ENCODE measurements at places on chromosomes 4 and X.

DNA sequence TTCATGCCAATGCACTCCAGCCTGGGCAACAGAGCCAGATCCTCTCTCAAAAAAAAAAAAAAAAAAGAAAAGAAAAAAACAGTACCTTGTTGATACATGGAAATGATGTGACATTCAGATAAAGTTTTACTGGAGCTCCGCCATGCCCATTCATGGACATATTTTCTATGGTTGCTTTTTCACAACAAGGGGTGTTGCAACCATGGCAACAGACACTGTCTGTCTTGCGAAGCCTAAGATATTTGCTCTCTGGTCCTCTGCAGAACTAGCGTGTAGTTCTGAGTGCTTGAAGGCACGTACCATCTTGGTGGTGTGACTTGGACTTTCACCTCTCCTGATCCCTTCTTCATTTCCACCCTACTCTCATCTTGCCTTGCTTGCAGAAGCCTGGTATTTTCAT lies 53.2 kb downstream of the TBL1X start:
- no peak for DNase-seq

DNA sequence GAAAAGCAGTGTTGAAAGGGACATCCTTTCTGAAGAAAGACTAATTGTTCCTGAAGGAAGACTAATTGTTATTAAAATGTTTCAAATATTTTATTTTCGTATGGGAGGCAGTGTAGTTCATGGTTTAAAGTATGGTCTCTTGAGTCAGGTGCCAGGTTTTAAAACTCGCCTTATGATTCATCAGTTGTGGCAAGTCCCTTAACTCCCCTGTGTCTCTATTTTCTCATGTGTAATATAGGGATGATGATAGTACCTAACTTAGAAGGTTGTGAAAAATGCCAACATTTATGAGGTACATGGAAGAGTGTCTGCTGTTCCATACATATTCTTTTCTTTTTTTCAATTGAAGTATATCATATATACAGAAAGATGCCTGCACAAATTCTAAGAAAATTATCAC lies 414.2 kb upstream of the DIPK2B start:
- DNase-seq, result no peak

DNA sequence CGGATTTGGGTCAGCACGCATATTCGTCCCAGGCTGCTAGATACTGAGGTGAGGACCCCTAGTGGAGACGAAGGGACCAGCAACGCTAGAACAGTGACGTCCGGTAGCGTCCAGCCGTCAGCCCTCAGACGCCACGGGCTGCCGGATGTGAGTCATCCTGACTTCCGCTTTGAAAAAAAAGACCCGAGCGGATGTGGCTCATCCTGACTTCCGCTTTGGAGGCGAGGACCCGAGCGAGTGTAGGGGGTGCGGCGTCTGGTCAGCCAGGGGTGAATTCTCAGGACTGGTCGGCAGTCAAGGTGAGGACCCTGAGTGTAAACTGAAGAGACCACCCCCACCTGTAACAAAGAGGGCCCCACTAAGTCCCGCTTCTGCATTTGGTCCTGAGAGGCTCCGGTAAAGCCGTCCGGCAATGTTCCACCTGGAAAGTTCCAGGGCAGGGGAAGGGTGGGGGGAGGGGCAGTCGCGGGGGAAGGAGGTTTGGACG lies at the start of gene MAGEB2:
Gene MAGEB2 (plus strand): TSS at position 207 of the 487 bp plus-strand sequence. CDS start 3,018 bp downstream, outside the sequence.
- no peak for DNase-seq

DNA sequence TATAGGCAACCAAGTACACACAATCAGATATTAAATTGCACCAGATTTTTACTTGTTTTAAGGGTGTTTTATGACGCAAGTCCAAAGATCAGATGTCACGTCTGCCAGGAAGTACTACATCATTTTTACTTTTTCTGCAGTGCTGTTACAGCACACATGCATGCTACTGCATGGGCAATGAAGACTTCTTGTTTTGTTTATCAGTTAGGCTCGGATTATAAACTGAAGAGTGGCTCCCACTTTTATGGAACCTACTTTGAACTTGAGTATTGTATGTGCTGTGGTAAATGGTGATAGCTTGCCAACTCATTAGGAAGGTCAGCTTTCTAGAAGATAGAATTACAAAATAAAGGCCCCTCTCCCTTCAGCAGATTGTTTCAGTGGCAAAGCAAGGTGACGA lies 131.6 kb downstream of the CEP135 start:
- no peak for DNase-seq

DNA sequence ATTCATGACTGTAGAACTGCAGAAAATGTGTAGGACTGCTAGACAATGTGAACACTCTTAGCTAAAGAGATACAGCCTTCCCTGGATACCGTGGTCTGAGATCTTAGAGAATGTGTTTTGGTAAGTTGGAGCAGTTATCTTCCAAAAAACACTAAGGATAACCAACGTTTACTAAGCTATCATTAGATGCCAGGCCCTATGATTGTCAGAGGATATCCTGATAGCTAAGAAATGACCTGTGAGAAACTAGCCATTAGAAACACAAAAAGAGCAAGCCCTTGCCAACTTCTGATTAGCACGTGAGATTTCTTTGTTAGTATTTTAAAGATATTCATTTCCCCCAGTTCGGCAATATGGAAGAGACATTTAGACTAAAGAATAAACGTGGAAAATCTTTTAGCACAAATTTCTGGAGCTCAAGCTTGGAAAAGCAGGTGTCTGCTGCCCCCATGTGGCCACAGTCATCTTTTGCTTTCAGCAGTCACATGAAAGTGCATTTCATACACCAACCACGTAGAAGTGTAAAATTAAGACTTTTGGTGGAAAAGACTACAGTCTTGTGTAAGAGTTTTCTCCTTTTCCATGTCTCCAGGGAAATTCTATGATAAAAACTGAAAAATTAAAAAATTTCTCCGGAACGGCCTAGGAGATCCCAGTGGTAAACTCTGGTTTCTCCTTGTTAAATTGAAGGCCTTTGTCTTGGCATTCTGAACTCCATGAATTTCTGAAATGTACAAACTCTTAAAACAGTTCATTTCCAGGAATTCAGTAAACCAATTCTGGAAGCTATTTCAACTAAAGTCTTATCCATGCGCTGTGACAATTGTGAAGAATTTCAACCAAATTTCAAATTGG lies 136.4 kb downstream of the ZNF674 start:
- DNase-seq, result no peak

DNA sequence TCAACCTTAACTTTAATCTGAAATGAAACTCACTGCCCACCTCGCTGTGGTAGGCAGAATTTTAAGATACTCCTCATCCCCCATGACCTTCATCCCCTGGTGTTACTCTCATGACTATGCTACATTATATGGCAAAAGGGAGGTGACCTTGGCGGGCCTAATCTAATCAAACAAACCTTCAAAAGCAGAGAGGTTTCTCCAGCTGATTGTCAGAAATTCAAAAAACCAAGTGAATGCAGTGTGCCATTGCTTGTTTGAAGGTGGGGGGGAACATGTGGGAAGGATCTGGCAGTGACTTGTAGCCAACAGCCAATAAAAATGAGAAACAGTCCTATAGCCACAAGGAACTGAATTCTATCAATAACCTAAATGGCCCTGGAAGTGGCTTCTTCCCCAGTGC lies 48.5 kb downstream of the KLHL8 start:
- DNase-seq, result no peak

- no peak for DNase-seq
These were observed 6.6 kb downstream of the FREM3 start for GRCh38 chr4:143693856-143694255.

DNA sequence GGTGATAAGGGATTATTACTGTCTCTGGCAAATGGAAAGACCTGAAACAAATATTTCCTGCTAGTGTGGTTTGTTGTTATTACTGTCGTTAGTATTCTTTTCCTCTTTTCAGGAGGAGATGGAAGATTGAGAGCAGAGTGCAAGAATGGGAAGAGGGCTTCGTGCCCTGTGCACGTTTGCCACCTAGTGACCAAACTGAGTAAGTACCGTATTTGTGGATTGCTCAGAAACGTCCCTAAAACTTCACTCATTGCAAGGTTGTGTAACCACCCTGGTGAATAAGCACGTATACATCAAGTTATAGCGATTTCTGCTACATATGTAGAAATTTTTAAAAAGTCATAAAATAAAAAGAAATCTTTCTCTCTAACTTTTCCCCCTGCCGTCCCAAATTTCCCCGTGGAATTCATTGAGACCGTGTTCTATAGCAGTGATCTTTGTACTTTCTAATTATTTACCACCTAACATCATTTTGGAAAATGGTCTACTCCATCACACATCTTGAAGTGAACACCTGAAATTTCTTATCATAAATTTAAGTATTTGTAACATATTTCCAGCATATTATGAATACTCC lies 24.3 kb downstream of the LINC00632 start:
- no peak for DNase-seq

DNA sequence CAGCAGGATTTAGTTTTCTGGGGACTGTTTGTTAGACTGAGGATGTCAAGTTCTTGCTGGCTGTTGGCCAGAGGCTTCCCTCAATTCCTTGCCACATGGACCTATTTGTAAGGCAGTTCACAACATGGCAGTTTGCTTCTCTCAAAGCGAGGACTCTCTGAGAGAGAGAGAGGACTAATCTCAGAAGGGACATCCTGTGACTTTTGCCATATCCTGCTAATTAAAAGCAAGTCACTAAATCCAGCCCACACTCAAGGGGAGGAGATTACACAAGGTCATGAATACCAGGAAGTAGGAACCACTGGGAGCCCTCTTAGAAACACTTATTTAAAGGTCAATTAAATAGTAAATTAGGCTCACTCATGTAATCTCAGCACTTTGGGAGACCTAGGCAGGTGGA lies 38.2 kb downstream of the PPP1R2C start:
- no peak for DNase-seq

- no peak for DNase-seq
These were observed 40.0 kb downstream of the SEPTIN11 start for GRCh38 chr4:76989391-76990061.

- no peak for DNase-seq
These were observed 57.4 kb downstream of the FAT1 start for GRCh38 chr4:186666252-186666651.

GRCh38 chr4:146335763-146336409 lies 121.5 kb downstream of the REELD1 start:
- DNase-seq, result no peak

DNA sequence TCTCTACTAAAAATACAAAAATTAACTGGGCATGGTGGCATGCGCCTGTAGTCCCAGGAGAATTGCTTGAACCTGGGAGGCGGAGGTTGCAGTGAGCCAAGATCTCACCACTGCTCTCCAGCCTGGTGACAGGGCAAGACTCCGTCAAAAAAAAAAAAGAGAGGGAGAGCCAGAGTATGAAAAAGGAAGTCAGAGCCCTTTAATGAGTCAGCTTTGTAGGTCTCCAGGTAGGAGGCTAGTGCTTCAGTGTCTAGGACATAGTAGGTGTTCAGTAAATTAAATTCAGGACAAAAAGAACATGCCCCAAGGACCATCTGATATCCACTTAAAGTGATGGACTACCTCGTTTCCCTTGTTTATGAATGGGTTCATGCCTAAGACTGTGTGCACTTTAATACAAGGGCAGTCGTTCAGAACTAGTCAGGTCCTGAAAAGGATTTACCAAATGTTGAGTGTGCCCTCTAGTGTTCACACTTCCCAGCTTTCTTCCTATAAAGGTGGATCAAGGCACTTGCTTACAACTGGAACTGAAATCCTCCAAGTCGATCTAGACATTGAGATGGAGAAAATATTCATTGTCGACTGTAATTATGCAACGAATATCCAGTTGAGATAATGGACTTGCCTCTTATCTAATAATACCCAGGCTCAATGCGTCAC lies 29.0 kb downstream of the F9 start:
- DNase-seq, result no peak

GRCh38 chr4:121338518-121338917 lies 42.3 kb downstream of the QRFPR start:
- no peak for DNase-seq

- DNase-seq, result no peak
These were observed 26.2 kb upstream of the CRMP1 start for GRCh38 chr4:5919044-5919443.

DNA sequence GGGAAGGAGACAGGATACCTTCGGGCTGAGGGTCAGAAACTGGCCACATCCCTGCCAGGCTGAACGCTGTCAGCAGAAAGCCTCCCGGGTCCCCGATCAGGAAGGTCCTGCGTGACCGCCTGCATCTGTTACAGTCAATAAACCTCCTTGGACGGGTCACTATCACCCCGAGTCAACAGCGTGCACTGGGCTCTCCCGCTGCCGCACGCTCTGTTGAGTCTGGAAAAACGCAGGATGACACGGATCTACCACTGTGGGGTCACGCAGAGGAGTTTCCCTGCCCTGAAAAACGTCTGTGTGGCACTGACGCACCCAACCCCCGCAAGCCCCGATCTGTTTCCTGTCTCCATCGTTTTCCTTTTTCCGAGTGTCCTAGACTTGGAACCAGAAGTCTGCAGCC lies 12.1 kb downstream of the PPP2R3B start:
- DNase-seq, result no peak

- DNase-seq, result no peak
These were observed 890.2 kb downstream of the FSTL5 start for GRCh38 chr4:161273607-161274006.

- DNase-seq, result no peak
These were observed 161.4 kb upstream of the MAD2L1 start for GRCh38 chr4:120228086-120228485.

DNA sequence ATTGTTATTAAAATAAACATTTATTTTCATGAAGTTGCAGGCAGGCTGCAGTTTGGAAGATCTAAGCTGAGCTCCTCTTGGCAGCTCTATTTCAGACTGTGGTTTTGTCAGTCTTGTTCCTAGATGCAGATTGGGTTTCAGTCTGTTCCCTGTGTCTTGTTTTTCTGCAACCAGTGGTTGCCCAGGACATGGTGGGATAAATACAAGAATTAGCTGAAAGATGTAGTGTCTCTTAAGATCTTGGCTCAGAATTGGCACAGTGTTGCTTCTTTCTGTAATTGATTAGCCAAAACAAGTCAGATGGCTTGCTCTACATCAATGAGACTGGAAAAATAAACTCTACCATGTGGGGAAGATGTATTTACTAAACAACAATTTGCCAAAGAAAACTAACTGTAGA lies 283.0 kb upstream of the BOD1L1 start:
- DNase-seq, result no peak

- no peak for DNase-seq
These were observed 15.4 kb downstream of the MTHFD2L start for GRCh38 chr4:74173321-74173720.
